ENCODE measurements at places on chromosomes 4 and X.

- no peak for DNase-seq
Observed at GRCh38 chrX:137031039-137031438, 2.8 kb downstream of the GPR101 start.

- DNase-seq = no peak
Observed at GRCh38 chrX:23621621-23622265, 45.5 kb upstream of the PRDX4 start.

- no peak for DNase-seq
Observed at GRCh38 chr4:123505095-123506010, 108.8 kb downstream of the SPRY1 start.

DNA sequence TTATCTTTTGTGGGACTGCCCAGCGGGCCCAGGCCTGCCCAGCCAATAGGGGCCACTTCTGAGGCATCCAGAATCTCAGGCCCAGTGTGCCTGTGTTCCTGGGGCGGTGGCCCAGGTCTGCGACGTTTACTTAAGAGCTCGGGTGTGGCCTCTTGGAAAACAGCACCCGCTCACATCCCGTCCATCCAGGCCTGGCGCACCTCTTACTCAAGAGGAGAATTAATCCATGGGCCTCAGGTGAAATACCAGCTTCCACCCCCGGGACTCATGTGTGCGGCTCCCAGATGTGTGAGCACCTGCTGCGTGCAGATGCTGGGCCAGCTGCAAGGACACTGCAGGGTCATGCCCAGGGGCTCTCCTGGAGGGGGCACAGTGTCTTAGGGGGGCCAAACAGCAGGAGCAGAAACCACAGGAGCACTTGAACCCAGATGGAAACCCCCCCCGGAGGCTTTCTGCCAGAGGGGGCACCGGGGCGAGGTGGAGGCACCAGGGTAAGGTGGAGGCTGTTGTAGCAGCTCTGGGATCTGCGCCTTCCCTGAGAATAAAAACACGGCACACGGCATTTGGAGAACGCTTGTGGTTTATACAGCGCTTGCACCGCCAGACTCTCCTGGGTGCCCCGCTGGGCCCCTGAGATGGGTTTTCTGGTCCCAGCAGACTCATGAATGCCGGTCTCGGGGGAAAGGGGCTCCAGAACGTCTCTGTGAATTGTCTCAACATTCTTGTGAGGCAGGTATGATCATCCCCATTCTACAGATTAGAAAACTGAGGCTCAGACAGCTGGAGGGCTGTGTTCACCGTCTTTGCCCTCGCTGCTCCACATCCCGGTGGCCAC is 2.8 kb downstream of the PSAPL1 start:
- DNase-seq = no peak

GRCh38 chr4:70559211-70559830 is 32.7 kb upstream of the AMBN start:
- DNase-seq = no peak

DNA sequence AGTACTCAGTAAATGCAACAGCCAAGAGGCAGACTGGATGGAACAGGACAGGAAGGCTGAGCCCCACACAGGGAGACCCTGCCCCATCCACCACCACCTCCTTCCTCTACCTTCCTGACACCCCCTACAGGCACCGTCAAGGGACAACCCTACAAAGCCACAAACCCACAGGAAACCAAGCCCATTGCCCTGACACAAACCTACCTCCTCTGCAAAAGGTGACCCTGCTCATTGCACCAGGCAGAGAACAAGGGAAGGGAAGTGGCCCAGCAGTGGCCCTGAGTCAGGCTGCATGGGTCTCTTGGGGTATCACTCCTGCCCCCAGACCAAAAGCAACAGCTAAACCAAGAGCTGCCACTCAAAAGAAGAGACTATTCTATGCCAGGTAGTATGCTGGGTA is 21.0 kb downstream of the JAKMIP1 start:
- peak; percentile 40 for DNase-seq

GRCh38 chr4:164821711-164822110 is 55.3 kb upstream of the APELA start:
- no peak for DNase-seq

GRCh38 chr4:4558881-4559280 is 17.0 kb upstream of the STX18 start:
- DNase-seq = no peak

DNA sequence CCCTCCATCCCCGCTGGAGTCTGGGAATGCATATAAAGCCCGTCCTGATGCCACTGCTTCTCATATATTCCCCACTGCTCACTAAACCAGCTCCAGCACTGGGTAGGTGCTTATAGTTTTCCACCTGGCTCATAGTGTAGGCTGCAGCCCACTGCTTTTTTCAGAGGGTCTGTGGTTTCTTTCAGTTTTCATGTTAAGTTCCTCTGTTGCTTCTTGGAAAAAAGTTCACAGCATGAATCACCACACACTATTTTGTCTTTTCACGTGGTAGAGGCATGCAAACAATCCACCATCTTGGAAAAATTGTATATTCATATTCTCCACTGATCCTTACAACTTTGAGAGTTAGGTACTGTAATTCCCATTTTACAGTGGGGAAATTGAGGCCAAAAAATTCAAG is 39.4 kb downstream of the DCLK2 start:
- DNase-seq = no peak

- DNase-seq = no peak
Observed at GRCh38 chrX:22526339-22526738, 253.6 kb downstream of the CBLL2 start.

DNA sequence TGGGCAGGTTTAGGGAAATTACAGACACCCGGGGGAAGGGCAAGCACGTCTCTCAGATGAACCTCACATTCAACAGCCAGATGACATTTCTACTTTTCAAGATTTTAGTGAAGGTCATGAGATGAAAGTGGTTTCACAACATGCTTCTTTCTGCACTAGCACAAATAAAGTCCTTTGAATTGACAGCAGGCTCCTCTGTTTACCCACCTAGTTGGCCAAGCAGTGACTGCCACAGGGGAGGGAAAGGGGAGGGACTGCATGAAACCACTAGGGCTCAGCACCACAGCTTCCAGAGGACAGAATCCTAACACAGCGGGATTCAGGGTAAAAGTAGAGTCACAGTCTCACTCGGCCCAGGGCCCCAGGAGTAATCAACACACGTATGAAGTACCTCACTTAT is 6.2 kb downstream of the RAB40A start:
- no peak for DNase-seq

DNA sequence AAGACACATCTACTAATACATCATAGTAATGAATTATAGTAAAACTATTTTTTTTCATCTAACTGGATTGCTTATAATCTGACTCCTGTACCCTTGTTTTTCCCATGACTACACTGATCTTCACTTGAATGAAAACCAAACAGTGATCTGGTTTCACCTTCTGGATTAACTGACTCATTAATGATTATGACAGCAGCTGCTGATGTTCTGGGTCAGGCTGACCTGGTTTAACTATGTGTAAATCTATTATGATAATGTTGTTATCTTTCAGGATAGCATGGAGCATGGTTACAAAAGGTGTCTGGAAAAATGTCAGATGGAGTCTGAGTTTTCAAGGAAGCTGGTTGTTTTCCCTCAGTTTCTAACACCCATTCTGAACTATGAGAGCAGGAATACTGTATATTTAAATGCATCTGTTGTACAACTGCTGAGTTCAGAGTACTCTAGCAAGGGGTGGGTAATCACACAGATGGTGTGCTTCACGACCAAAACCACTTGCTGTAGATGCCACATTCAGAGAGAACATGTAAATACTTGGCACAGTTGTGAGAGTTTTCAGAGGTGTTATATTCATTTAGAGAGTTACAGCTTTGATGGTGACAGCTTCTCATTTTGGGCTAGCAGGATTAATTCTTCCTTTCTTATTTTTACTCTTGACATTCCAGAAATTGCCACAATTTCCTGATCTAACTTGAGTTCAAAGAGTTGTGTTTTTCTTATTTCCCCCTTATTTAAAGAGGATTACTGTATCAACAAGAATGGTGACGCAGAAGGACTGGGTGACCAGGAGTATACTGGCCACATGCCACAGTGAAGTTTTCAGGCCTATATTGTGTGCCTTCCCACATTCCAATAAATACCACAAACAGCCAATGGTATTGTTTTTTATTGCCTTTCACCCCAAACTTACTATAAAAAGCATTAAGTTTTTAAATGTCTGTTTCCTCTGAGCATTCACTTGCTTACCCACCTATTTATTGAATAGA is 249.7 kb upstream of the TET2 start:
- DNase-seq = peak; percentile 5

- DNase-seq = no peak
Observed at GRCh38 chrX:25737540-25737939, 400.6 kb upstream of the MAGEB18 start.

GRCh38 chr4:185600801-185601434 is 65.6 kb upstream of the PDLIM3 start:
- DNase-seq = no peak

DNA sequence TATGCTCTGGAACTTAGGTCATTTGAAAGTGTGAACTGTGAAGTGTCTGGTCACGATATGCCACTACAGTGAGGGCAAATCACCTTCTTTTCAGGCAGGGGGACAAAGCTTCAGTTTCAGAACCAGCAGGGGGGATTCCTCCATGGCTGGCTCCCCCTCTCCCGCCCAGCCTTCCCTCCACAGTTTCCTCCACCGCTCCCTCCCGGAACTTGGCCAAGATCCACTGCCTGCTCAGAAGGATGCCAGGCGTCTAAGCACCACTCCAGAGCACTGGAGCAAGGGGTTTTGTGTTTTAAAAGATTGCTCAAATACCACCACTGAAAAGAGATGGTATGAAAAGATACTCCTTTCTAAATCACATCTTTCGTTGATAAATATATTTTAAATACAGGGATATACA is 126.9 kb downstream of the ELOVL6 start:
- DNase-seq = no peak

DNA sequence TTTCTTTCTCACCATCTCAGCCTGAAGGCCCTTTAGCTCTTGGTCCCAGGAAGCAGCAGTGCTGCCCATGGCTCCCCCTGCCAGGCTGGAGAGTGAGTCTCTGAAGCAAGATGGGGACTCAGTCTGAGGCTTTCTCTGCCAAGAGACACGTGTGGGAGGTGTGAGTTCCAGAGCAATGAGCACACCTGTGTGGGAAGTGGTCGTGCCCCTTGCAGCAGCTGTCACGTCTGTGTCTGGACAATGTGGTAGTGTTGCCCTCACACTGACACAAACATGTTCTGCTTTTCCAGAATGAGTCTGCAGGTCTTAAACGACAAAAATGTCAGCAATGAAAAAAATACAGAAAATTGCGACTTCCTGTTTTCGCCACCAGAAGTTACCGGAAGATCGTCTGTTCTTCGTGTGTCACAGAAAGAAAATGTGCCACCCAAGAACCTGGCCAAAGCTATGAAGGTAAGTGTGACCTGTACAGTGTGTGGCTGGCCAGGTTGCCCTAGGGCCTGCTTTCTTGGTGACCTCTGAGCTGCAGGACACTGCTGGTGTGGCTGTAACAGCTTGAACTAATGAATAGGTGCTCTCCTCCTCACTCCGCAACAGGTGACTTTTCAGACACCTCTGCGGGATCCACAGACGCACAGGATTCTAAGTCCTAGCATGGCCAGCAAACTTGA is 1.9 kb downstream of the TACC3 start:
- DNase-seq = peak; percentile 65

DNA sequence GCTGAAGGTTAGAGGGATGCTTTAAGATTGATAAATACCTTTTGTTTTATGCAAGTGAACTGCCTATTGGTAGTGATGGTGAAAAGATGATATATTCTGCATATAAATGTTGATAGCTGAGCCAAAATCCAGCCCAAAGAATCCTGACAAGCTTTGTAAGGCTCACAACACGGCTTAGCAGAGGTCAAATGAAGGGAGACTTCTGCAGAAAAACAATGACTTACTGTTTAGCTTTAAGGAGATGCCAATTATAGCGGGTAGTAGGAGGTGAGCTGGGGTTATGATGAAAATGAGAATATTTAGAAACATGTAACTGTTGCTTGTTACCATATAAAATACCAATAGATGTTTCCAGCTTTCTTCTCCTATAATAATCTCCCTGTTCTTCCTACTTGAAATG is 97.1 kb downstream of the AFF1 start:
- no peak for DNase-seq

DNA sequence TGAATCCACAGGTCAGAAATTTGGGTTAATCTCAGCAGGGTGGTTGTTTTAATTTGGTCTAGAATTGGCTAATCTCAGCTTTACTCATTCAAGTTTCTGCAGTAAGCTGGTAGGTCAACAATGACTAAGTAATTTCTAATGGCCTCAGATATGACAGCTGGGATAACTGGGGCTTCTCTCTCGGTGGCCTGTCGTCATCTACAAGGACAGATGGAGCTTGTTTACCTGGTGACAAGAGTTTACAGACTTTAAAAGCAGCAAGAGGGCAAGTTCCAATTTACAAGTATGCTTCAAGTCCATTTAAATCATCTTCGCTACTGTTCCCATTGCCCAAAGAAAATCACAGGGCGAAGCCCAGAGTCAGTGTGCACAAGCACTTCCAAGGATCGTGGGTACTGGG is 453.9 kb downstream of the PDHA2 start:
- no peak for DNase-seq

GRCh38 chrX:45850197-45850774 is 649.6 kb upstream of the DIPK2B start:
- DNase-seq = no peak

GRCh38 chrX:10904220-10904619 is 206.9 kb upstream of the HCCS start:
- no peak for DNase-seq

DNA sequence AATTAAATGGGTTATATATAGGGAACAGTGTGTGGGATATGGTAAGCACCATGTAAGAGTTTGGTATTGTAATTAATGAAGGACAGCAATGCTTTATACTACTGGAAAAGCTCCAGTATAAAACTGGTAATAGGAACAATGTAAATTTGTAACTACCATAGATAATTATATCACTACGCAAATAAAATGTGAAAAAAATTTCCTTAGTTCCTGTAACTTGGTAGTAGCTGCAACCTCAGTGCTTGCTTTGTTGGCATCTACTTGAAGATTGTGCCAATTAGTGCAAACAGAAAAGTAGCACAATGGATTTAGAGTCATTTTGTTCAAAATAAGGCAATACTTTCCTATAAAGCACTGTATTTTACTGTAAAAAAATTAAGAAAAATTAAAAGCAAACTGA is 34.4 kb upstream of the SH3RF1 start:
- no peak for DNase-seq

GRCh38 chr4:188201851-188202250 is 62.6 kb downstream of the TRIML1 start:
- DNase-seq = no peak

GRCh38 chr4:165612936-165613335 is 234.1 kb downstream of the CPE start:
- no peak for DNase-seq

Data from stimulated activated CD8-positive, alpha-beta memory T cell treated with anti-CD3 and anti-CD28 coated beads, Interleukin-7, amount 100 ng/mL, for 48 hours (primary cell).